ENCODE measurements at places on chromosomes 11 and 22.

GRCh38 chr11:96197103-96197502 is 145.9 kb downstream of the MAML2 start:
- no peak for DNase-seq

- DNase-seq, result no peak
Observed at GRCh38 chr22:50531962-50532674, 2.3 kb upstream of the TYMP start.

DNA sequence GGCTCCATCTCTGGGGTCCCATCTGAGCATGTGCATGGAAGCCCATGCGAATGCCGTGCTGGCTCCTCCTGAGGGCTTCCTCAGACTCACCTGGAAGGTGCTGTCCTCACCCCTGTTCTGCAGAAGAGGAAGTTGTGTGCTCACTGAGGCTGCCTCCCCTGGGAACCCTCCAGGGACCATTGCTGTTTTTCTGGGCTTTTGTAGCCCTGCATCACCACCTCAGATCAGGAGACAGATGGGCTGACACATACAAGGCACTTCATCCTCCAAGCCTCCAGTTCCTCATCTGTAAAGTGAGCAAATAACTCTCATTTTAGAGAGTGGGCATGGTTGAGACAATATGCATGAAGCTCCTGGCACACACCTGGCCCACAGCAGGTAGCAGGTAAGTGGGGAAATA is 12.1 kb upstream of the LRRC32 start:
- DNase-seq, result no peak

DNA sequence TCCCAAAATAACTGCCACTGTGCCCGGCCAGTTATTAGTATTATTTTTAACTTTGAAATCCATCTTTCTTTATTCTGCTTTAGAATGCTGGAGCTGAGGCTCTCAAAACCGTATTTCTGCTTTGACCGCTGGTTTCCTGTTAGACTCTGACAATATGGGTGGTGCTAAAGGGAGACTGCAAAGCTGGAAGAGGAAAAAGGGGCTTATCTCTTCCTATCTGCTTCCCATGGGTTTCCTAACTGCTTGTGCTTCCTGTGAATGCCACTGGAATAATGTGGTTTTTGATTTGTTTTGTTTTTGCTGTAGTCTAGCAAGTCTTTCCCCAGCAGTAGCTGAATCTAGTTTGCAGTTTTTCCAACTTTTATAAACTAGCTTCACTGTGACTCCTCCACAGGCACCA is 43.6 kb downstream of the XRRA1 start:
- no peak for DNase-seq

- DNase-seq, result no peak
Observed at GRCh38 chr11:33476945-33477606, 219.9 kb downstream of the HIPK3 start.

DNA sequence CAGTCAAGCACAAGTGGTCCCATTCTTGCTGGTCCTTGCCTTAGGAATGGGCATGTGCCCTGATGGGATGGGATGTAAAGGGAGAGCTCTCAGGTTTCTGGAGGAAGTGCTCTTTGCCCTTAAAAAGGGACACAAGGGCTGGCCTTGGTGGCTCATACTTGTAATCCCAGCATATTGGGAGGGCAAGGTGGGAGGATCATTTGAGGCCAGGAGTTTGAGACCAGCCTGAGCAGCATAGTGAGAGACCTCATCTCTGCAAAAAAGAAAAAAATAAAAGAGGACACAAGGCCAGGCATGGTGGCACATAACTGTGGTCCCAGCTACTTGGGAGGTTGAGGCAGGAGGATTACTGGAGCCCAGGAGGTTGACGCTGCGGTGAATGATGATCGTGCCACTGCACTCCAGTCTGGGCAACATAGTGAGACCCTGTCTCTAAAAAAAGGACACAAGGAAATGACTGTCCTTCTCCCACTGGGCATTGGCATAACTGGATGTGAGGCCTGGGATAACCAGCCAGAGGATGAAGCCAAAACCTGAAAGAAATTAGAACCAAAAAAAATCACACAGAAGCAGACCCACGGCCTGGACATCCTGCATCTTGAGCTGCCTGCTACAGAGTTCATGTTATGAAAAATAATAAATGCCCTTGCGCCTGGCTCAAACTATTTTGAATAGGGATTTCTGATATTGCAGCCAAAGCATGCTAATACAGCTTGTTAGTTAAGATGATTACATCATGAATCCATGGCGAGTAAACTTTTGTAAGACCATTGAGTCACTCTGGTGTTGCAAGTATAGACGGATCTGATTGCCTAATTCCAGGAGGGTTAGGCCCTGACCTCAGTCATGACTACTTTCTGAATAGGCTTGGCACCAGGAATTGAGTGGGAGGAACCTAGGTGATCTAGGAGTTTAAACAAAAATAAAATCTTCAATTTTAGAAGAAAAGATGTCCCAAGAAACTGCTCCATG is 12.9 kb upstream of the CRKL start:
- no peak for DNase-seq

DNA sequence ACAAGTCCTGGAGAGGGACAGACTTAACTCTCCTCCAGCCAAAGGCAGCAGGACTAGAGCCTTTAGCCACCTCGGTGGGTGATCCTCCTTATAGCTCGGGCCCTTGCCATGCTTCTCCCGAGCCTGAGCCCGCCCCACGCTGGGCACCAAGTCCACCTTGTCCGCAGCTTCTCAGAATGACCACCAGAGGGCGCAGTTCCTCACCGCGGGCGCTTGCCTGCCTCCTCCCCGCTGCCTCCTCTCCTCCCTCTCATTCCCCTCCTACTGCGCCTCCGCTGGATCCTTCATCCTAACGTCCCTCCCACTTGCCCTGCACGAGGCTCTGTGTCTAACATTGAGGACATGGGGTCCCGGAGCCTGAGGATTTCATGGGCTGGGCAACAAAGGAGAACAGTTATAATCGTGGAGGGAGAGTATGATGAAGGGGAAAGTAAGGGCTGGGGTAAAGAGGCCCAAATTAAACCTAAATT is 11.3 kb upstream of the MOGAT2 start:
- peak; percentile 54 for DNase-seq

DNA sequence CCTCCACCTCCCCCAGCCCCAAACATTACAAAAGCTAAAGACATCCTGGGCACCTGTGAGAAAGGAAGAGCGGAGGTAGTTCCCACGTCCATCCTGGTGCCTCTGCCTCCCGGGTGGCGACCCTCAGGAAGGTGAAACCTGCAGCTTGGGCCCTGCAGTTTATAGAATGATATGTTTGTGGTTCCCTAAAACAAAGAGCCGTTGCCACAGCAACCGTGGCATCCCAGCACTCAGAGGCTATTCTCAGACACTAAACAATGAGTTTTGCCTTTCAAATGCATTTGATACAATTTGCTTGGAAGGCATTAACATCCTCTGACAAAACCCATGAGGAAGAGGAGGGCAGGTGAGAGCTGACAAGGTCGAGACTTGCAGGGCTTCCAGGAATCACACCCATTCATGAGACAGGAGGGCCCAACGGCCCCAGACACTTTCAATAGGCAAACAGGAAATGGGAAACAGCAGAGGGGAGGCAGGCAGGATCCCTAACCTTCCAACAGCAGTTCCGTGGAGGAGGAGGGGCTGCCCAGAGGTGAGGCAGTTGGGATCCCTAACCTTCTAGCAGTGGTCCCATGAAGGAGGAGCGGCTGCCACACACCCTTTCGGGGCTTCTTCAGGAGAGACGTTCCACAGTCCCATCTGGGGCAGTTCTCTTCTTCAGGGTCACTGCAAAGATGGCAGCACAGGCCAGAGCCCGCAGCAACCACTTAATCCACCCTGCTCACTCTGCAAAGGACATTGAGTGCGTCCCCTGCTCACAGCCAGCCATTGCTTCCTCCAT is 379.2 kb downstream of the SHANK2 start:
- no peak for DNase-seq

All from effector memory CD8-positive, alpha-beta T cell (primary cell).